ENCODE measurements at places on chromosomes 1 and 21.
A peak's percentile ranks its signal among the peaks of the same experiment; 100 is the strongest.

DNA sequence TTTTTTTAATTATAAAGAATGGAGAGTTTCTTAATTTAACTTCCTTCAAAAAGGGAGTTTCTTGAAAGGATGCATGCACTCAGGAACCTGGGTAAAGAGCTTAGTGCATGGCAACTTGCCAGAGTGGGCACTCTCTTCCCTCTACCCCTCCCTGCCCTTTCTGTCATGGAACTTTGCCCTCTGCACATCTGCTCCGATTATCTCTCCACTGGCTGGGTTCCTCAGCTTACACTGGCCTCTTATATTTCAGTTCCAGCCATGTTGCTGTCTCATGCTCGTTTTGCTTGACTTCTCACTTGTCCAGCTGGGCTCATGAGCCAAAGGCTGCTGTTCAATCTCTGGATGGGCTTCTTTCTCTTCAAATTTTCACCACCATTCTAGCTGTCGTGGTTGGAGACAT lies 87.0 kb downstream of the NCAM2 start:
- DNase-seq, result no peak

DNA sequence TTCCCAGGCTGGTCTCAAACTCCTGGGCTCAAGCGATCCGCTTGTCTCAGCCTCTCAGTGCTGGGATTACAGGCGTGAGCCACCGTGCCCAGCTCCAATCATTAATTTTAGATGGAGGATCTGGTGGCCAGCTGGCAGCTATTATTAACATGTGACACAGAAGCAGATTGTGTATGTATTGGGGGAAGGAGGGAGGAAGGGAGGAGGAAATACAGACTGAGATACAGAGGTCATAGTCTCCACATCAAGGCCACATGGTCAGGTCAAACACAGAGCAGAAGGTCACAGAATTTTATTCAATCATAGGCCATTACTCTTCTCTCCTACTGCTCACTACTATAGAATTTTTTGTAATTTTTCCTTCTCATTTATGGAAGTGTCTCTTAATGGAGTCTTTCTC lies 57.9 kb upstream of the ADORA3 start:
- no peak for DNase-seq

- DNase-seq, result no peak
Measured at GRCh38 chr21:45109831-45110492, 35.6 kb downstream of the ADARB1 start.

DNA sequence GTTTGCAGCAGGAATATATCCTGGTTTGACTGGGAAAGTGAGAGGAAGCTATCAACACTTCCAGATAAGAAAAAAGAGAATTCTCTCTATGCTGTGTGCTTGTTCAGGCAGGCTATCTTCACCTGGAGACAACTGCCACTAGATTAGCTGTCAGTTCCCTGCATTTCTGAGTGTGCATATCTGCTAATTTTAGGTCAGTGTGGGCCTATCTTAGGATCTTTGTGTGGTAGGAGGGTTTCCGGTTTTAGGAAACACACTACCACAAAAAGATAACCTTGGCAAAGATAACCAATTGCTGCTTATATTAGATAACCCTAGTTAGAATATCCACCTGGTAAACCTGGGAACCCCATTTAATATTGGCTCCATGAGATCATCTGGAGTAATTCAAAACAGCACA lies 22.5 kb upstream of the GBP5 start:
- DNase-seq, result no peak

- no peak for DNase-seq
Measured at GRCh38 chr1:180920702-180921101, 8.0 kb downstream of the KIAA1614 start.

DNA sequence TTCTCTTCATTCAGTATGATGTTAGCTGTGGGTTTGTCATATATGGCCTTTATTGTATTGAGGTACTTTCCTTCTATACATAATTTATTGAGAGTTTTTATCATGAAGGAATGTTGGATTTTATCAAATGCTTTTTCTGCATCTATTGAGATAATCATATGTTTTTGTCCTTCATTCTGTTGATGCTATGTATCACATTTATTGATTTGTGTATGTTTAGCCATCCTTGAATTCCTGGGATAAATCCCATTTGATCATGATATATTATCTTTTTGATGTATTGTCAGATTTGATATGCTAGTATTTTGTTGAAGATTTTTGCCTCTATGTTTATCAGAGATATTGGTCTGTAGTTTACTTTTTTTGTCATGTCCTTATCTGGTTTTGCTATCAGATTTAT lies 20.9 kb upstream of the GPR161 start:
- no peak for DNase-seq

DNA sequence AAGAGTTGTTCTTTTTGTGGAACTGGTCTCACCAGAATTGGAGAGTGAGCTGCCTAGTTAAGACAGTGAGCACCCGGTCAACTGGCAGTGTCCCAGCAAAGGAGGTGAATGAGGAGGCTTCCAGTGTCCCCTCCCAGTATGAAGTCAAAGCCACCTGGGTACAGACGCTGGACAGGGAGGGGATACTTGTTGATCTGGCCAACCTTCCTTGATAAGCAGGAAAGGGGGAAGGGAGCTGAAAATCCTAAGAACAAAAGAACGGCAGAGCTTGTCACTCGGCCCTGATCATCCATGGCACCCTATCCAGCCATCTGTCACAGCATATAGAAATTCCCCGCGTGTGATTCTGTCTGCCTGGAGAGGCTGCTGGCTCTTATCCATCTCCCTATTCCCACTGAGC lies 91.5 kb downstream of the SSBP3 start:
- no peak for DNase-seq

DNA sequence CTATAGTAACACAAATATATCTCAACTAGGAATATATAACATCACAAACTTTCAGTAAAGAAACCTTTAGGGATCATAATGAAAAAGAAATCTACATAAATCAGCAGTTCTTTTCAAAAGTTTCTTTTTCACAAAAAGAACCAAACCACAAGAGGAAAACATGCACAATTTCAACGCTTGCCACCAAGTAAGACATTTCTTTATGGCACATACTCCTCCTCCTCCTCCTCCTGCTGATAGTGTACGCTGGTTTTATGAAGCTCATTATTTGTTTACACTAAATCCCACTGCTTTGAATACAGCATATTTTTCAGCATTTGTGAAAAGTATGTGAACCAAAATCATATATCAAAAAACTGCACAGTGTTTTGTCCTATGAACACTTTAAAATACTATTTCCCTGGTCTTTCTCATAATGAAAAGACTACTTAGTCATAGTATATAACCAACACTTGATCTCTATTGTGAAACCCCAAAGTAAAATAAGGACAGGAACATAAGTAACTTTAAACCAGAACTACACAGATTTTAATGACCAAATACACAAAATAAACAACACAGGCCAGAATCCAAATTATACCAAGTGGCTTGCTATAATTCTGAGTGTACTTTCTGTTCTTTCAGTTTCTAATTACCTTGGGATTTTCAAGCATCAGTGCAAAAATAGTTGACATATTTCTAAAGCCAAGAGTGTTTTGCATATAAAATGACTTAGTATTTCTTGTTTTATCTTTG lies 184.2 kb downstream of the EIF4G3 start:
- DNase-seq, result no peak

DNA sequence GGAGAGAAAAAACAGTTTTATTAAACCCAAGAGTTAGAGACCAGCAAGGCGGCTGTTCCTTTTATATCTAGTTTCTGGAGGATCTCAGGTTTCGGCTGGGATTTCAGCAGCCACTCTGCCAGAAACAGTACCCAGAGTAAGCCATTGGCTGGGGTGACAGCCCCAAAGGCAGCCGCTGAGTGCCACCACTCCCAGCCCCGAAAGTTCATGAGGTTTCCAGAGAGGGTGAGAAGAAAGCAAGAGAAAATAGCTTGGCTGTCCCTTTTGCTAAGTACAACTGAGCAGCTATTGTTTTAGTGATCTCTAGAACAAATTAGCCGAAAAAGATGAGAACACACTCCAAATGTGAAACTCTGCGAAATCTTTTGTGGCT lies 1.2 kb downstream of the SH3BGR start:
- no peak for DNase-seq

DNA sequence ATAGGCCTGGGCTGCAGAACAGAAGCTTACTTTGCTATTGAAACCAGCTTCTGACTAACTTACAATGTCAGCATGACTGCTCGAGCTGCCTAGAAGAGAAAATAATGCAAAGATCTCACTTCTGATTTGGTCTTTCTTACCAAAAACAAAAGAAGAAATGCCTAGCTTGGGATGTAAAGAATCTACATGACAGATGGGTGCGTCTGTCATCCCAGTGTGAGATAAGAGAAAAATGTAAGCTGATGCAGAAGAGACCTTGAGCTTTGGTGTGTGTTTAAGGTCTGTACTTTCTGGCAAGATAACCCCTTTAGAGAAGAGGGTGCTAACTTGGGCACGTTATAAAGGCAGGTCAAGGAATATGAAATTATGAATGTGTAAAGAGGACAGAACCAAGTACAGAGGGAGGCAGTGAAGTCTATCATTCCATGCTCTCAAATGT lies 3.6 kb downstream of the FAM20B start:
- DNase-seq, result no peak

GRCh38 chr1:207054491-207054890 lies 1.4 kb downstream of the PFKFB2 start:
- no peak for DNase-seq

GRCh38 chr1:18491168-18491567 lies 10.4 kb downstream of the KLHDC7A start:
- no peak for DNase-seq

DNA sequence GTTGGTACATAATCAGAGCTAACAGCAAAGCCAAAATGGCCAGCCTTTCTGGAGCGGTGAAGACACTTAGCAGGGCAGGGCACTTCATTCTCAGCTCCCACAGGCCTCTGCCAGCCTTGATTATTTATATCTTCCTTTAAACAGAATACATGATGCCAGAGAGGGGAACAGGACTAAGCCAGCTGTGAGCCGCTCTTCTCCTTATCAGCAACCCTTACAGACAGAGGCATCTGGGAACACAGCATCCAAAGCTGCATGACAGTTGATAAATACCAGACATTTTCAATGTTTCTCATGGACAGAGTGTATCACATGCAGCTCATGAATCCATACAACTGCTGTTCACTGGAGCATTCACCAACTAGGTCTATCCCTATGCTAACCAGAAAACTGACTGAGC lies 29.1 kb downstream of the DNAJC11 start:
- no peak for DNase-seq

- DNase-seq, result no peak
Measured at GRCh38 chr1:46820076-46820475, 21.2 kb downstream of the CYP4B1 start.

GRCh38 chr1:161158316-161159010 lies 837 bp upstream of the USP21 start:
- DNase-seq, result no peak

DNA sequence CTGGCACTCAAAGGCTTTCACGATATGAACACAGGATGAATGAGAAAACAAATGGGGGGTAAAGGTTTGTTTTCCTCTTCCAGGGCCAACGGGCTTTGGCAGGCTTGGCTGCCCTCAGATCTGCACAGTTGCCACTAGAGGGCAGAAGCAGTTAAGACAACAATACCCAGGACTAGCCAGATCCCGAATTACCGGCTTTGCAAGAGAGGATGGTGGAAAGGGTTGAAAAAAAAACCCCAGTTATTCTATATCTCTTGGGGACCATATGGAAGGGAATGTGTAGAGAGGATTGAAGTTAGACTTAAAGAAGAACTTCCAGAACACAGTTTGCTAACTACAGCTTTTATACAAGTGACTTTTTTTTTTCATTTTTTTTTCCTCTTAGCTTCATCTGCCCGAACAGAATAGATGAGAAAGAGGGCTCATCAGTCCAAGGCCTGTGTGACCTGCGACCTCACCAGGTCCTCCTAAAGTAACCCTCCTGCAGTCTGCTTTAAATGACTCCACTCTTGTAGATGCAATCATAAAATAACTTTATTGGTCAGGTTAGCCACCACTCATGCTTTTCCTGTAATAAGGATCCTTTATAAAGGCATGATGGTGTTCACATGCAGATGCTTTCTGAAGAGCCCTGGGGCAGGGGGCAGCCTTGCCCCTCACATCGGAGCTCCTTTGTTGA lies 10.7 kb downstream of the FMOD start:
- no peak for DNase-seq

GRCh38 chr1:233193741-233194140 lies 101.8 kb downstream of the PCNX2 start:
- no peak for DNase-seq

DNA sequence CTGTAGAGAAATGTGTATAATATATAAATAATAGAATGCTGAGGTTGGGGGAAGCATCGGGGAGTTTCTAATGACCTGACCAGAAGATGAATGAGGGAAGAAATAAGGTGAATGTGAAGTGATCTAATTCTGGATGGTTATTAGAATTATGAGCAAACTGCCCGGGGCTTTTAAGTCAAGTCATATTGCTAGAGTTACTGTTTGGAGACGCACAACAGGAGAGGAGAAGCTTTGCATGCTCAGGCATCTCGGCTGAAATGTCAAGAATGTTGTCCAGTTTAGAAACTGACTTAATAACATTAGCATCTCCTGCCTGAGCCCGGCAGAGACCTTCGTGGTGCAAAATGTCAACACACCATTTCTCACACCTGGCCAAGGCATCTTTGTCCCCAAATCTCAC lies 119.1 kb downstream of the RRAGC start:
- DNase-seq, result peak; percentile 6

- DNase-seq, result no peak
Measured at GRCh38 chr1:209723756-209724693, 19.4 kb downstream of the HSD11B1 start.

DNA sequence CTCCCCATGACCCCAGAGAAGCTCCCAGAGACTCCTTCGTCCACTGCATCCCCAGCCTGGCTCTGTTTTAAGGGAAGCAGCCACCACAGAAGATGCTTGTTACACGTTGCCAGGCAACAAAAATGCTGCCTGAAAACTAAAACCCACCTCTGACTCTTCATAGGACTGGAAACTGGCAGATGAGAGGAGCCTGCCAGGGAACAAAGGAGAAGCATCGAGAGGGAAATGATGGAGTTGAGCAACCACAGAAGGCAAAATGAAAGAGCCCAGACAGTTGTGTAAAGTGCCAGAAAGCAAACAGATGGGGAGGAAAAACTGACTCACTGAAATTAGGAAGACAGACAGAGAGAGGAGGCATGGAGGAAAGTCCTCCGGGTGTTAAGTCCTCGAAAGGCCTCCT lies 118.4 kb downstream of the KCNN3 start:
- DNase-seq, result no peak

DNA sequence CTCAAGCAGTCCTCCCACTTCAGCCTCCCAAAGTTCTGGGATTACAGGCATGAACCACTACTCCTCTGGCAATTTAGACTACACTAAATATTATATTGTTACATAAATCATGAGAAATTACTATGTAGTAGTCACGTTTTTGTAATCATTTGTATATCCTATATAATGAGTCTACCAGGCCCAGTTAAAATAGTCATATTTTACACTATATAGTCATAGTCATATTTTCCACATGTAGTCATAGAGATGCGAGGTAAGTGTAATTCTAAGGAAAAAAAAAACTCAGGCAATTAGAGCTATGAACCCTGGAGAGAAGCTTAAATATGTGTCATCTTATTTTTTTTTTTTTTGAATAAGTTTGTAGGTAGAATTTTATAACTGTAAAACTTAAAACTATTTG lies 90.0 kb downstream of the FNBP1L start:
- DNase-seq, result no peak

GRCh38 chr1:35282172-35282571 lies 13.7 kb downstream of the ZMYM4 start:
- DNase-seq, result no peak

GRCh38 chr1:188825471-188825870 lies 1652.2 kb downstream of the BRINP3 start:
- DNase-seq, result no peak
